ENCODE measurements at places on chromosomes 7 and 10. TPM values are rescaled to one million over a fixed set of nuclear protein-coding genes. Genes with fewer than 3 reads are reported as not detected.

Gene IFIT1
- 34.4 TPM for total RNA-seq

Gene TMEM130
- total RNA-seq: 0.52 TPM

Gene PI4K2A
- 5.2 TPM for total RNA-seq

Gene WNT8B
- not detected for total RNA-seq

Gene HKDC1
- not detected for total RNA-seq

Gene ZNF804B
- not detected for total RNA-seq

Gene TAS2R3
- 3.7 TPM for total RNA-seq

Gene EPHA1
- total RNA-seq: 0.52 TPM

Gene BBIP1
- total RNA-seq: 6.3 TPM

Gene AKR1C4
- not detected for total RNA-seq

Gene PPP1R3A
- 65.8 TPM for total RNA-seq

Gene RARRES2
- 54.3 TPM for total RNA-seq

Gene UCMA
- 1.6 TPM for total RNA-seq

Gene ACSM6
- not detected for total RNA-seq

Gene FAM25G
- total RNA-seq: not detected

Gene KLF14
- total RNA-seq: 0.52 TPM

Gene UNCX
- not detected for total RNA-seq
